Amniotic stem cell (primary cell): ENCODE measurements at places on chromosomes 3 and 15.

- peak; percentile 44 for DNase-seq
These were observed 27.5 kb downstream of the MASP1 start for GRCh38 chr3:187264021-187264420.

DNA sequence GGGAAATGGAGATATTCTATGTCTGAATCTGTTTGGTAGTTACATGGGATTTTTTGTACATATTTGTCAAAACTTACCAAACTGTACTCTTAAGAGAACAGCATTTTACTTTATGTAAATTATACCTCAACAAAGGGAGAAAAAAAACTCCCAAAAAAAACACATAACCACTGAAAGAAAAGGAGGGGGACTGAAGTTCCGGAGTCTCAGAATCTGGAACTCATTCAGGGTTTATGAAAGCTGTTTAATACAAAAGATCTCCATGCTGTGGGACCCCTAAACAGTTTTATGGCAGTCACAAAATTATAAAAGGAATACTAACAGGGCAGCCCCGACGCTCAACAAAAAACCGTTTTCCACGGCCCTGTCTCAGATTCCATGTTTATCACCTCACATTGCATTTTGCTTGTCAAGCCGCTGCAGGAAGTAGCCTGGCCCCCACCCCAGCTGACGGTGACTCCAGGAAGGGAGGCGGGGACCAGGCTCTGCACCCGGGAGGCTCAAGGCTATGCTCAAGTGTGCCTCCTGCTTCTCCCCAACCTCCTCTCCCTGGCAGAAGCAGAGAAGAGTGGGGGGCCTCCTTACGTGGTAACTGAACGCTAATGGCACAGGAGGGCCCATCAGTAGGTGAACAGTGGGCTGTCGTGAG is 29.3 kb downstream of the RFT1 start:
- DNase-seq: no peak

DNA sequence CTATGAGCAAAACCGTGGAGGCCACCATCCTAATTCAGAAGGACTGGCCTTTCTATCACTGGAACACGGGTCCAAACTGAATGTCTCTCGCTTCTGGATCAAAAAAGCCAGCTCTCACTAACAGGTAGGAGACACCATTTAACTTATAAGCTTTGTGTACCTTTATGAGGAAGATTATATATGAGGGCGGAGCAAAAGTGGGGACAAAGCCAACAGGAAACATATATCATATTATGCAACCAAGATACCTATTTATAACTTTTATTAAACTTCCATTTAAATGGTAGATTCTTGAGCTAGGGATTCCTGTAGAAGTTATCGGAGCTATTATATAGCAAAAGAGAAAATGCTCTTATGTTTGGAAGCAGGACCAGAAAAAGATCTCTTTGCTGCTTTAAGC is 78.4 kb downstream of the IGF2BP2 start:
- no peak for DNase-seq

GRCh38 chr3:108528459-108529252 is 18.3 kb upstream of the MYH15 start:
- no peak for DNase-seq

- no peak for DNase-seq
These were observed 20.7 kb upstream of the GOLGA6C start for GRCh38 chr15:75237316-75237982.

- no peak for DNase-seq
These were observed 646.4 kb upstream of the NR2F2 start for GRCh38 chr15:95684126-95684525.
